NCI-H1417 treated with DMSO at 0.1 percent for 48 hours (cell line): ENCODE measurements at places on chromosomes 3 and 15.

- DNase-seq = no peak
Observed at GRCh38 chr3:67075295-67075694, 77.2 kb downstream of the KBTBD8 start.

GRCh38 chr3:102488331-102488730, 53.5 kb downstream of the ZPLD1 start:
- DNase-seq = no peak

GRCh38 chr3:102004561-102004960, 155.2 kb downstream of the NFKBIZ start:
- DNase-seq = no peak

- DNase-seq = no peak
Observed at GRCh38 chr3:42957573-42957972, 21.5 kb upstream of the GASK1A start.

- DNase-seq = no peak
Observed at GRCh38 chr15:52857937-52858781, 68.0 kb upstream of the ONECUT1 start.

DNA sequence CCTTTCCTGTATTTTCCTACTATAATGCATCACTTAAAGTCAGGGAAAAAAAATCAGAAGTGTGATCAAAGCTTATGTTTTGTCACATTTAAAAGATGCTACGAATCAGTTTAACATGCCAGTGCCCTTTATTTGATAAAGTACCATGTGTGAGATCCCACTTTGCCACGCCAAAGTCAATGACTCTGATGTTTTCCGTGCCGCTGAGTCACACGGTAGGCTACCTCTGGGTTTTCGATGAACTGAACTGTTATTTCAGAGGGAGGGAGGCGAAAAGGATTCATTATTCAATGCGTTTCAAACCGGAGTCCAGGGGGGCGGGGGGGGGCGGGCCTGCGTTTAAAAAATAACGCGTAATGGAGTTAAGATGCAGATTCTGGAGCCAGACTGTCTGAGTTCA, 203.0 kb downstream of the ABHD5 start:
- DNase-seq = no peak

GRCh38 chr3:16126634-16127033, 47.8 kb upstream of the GALNT15 start:
- DNase-seq = no peak
